Naive thymus-derived CD4-positive, alpha-beta T cell (primary cell): ENCODE measurements at places on chromosomes 2 and 18. TPM values are rescaled to one million over a fixed set of nuclear protein-coding genes. Genes with fewer than 3 reads are reported as not detected.

- no peaks in the 10 kb centered on the region for H3K36me3 ChIP-seq
- H3K27ac ChIP-seq = no peak overlapping the region
- DNase-seq = no peak
- no peaks in the 10 kb centered on the region for H3K27me3 ChIP-seq
- no peak overlapping the region for H3K4me3 ChIP-seq
- H3K4me1 ChIP-seq = no peaks in the 10 kb centered on the region
Measured at GRCh38 chr18:55544014-55544413, 44.0 kb downstream of the TCF4 start.

DNA sequence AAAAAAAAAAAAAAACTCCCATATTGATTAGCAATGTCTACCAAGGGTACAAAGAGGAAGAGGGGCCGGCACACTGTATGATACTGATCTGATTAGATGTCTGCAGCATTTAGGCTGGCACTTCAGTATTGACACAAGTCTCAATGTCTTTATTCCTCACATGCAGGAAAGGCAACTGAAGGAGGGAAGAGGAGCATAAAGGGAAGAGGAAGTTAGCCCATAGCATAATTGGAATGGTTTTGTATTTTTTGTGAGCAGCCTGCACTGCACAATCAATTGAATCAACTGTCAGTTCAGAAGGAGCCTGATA lies 79.0 kb downstream of the DNER start:
- no peak overlapping the region for H3K4me3 ChIP-seq
- no peak overlapping the region for H3K27ac ChIP-seq
- H3K27me3 ChIP-seq = no peaks in the 10 kb centered on the region
- H3K4me1 ChIP-seq = no peaks in the 10 kb centered on the region

DNA sequence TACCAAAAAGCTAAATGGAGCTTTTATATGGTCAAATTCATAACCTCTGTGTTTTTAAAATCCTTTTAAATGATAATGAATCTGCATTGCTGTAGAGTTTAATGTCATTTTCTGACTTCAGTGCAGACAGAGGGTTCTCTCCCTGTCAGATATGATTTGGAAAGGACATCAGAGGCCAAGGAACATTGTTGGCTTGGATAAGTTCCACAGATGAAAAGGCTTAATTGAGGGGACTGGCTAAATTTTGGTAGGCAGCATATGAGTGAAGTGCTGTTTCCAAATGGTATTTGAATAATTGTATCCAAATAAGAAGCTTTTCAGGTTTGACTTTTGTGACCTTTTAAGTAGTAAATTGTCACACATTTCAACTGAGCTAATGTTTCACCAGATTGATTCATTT lies 124.6 kb upstream of the KCNH7 start:
- DNase-seq = no peak
- no peaks in the 10 kb centered on the region for H3K36me3 ChIP-seq
- H3K4me3 ChIP-seq = no peak overlapping the region
- H3K27ac ChIP-seq = no peak overlapping the region
- H3K4me1 ChIP-seq = no peaks in the 10 kb centered on the region
- H3K27me3 ChIP-seq = no peaks in the 10 kb centered on the region

The REG1B gene
- not detected for total RNA-seq

- H3K27ac ChIP-seq = peak overlapping the region; percentile 10
- no peak for DNase-seq
- no peaks in the 10 kb centered on the region for H3K27me3 ChIP-seq
- peaks cover 21% of the 10 kb centered on the region for H3K4me1 ChIP-seq
Measured at GRCh38 chr2:181393472-181393871, 63.7 kb upstream of the ITGA4 start.

The MC5R gene
- not detected for total RNA-seq

The AKAIN1 gene
- total RNA-seq = not detected in 2 replicates

- no peak overlapping the region for H3K4me3 ChIP-seq
- H3K36me3 ChIP-seq = no peaks in the 10 kb centered on the region
Measured at GRCh38 chr2:130259594-130259993, 61.4 kb upstream of the TUBA3E start.

The ICA1L gene
- total RNA-seq = 4.1 TPM in 2 replicates

The RNU2-63P gene
- total RNA-seq = 16.6 TPM

DNA sequence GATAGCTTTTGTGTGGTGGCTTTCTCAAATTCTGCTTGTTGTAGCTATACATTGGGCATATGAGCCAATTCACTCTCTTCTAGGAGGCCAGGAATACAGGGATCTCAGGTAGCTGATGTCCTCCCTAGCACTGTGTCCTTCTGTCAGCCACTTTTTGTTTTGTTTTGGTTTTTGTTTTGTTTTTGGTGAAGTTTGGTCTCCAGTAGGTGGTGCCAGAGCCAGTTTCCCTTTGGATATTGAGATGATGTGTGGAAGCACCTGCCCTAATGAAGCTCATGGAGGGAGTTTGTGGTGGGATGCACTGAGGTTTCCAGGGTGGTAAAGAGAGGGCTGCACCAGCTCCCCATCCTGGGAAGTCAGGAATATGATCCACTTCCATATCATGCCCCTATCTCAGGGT lies 100.5 kb upstream of the VWC2L start:
- no peak overlapping the region for H3K27ac ChIP-seq
- DNase-seq = no peak
- no peak overlapping the region for H3K4me3 ChIP-seq
- H3K4me1 ChIP-seq = no peaks in the 10 kb centered on the region
- H3K27me3 ChIP-seq = no peaks in the 10 kb centered on the region
- H3K36me3 ChIP-seq = no peaks in the 10 kb centered on the region

The IL1R2 gene
- total RNA-seq = 0.40 TPM

- no peak for DNase-seq
- peak overlapping the region; percentile 51 for H3K4me3 ChIP-seq
- no peaks in the 10 kb centered on the region for H3K36me3 ChIP-seq
- no peak overlapping the region for H3K27ac ChIP-seq
- H3K4me1 ChIP-seq = peaks cover 18% of the 10 kb centered on the region
- peaks cover 18% of the 10 kb centered on the region for H3K27me3 ChIP-seq
Measured at GRCh38 chr2:46296216-46296839, 879 bp upstream of the EPAS1 start.

GRCh38 chr2:23637011-23637778 lies 252.2 kb downstream of the KLHL29 start:
- no peaks in the 10 kb centered on the region for H3K27me3 ChIP-seq
- H3K27ac ChIP-seq = no peak overlapping the region
- no peak for DNase-seq
- no peaks in the 10 kb centered on the region for H3K36me3 ChIP-seq
- no peak overlapping the region for H3K4me3 ChIP-seq

DNA sequence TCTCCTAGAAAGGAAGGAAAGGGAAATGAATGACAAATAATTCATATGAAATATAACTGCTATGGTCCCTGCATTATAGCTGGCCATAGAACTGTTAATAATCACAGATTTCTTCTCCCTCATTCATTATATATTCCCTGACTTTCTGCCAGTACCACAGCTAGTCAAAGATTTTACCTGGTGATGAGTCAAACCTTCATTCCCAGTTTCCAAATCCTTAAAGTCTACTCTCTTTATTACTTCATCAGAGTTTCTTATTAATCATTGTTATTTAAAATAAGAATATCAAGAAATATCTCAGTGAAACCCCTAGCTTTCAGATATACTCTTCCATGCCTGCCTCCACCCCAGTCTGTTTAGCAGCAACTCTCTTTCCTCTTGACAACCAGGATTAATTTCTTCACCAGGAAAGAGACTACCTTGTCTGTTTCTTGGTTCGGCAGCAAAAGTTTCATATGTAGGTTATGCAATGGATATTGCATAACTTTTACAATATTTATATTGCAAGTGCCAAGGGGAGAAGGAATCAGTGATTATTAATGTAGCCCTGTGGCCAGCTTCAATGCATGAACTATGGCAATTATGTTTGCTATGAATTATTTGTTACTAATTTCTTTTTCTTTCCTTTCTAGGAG lies 533.8 kb downstream of the FBXO15 start:
- no peaks in the 10 kb centered on the region for H3K4me1 ChIP-seq
- no peak for DNase-seq
- H3K27ac ChIP-seq = no peak overlapping the region
- H3K27me3 ChIP-seq = no peaks in the 10 kb centered on the region
- no peaks in the 10 kb centered on the region for H3K36me3 ChIP-seq
- no peak overlapping the region for H3K4me3 ChIP-seq

The IGFBP5 gene
- total RNA-seq = not detected

The IL36RN gene
- 0.07 TPM in 1 of 2 replicates, not detected in the other for total RNA-seq

DNA sequence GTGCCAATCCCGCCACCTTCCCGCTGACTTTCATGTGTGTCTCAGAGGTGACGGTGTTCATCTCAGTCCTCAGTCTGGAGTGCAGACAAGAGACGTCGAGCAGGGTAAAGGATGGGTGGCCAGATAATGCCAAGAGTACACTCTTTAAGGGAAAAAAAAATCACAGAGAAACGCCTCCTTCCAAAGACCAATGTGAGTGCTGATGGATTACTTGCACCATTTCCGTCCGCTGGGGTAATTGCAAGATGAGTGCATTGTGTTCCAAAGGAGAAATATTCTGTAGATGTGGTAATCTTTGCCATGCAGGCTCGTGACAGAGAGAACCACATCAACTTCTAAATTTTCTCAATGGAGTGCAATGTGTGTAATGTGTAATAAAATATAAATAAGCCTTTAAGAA lies 81.0 kb downstream of the KLHL29 start:
- no peak for DNase-seq
- H3K27me3 ChIP-seq = no peaks in the 10 kb centered on the region
- H3K36me3 ChIP-seq = no peaks in the 10 kb centered on the region
- no peak overlapping the region for H3K27ac ChIP-seq
- no peaks in the 10 kb centered on the region for H3K4me1 ChIP-seq

DNA sequence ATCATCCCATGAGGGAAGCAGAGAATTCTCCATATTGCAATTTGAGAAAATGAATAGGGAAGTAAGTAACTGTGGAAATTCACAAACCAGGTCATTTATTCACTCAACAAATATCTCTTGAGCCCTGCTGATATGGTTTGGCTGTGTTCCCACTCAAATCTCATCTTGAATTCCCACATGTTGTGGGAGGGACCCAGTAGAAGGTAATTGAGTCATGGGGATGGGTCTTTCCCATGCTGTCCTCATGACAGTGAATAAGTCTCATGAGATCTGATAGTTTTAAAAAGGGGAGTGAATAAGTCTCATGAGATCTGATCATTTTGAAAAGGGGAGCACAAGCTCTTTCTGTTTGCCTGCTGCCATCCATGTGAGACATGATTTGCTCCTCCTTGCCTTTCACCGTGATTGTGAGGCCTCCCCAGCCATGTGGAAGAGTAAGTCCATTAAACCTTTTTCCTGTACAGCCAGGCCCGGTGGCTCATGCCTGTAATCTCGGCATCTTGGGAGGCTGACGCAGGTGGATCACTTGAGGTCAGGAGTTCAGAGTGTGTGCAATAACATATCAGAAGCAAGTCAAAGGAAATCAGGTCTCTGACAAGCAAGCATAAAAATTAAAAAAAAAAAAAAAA lies 193.2 kb downstream of the NDUFA10 start:
- no peak overlapping the region for H3K27ac ChIP-seq
- DNase-seq = no peak
- H3K27me3 ChIP-seq = no peaks in the 10 kb centered on the region
- no peak overlapping the region for H3K4me3 ChIP-seq
- no peaks in the 10 kb centered on the region for H3K36me3 ChIP-seq

DNA sequence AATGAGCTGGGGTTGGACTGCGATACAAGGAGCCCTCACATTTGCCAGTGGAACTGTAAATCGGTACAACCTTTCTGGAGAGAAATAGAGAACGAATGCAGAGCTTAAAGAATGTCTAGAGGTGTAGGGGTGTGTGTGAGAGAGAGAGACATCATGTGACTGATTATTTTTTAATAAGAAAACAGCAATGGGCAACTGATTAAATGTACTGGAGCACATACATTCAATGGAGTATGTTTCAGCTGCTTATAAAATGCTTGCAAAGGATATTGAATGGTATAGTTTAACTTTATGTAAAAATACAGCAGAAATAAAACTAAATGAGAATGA lies 391 bp upstream of the TMEM17 start:
- H3K36me3 ChIP-seq = no peaks in the 10 kb centered on the region
- no peaks in the 10 kb centered on the region for H3K27me3 ChIP-seq
- no peak for DNase-seq
- H3K4me3 ChIP-seq = peak overlapping the region; percentile 44
- H3K27ac ChIP-seq = no peak overlapping the region

The ACVR2A gene
- 12.1 TPM for total RNA-seq

DNA sequence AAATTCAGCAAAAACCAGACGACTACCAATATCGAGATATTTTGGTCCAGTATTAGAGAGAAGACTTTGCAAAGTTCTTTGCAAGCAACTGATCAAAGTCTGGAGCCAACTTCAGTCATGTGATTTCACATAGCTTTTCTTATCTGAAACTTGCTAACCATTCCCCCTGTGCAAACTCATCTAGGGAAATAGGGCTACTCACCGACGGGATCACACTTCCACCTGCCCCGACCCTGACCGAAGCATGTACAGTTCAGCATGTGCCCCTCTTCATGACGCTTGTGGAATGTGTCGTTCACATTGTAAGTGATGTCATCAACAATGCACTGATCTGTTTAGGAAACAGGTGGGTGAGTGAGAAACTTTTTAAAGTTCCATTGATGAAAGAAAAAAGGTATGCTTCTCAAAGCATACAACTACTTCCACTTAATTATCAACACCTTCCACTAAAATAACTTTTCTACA lies 15.4 kb downstream of the FN1 start:
- H3K36me3 ChIP-seq = no peaks in the 10 kb centered on the region
- no peaks in the 10 kb centered on the region for H3K4me1 ChIP-seq
- DNase-seq = no peak
- H3K27ac ChIP-seq = no peak overlapping the region
- H3K4me3 ChIP-seq = no peak overlapping the region
- no peaks in the 10 kb centered on the region for H3K27me3 ChIP-seq

DNA sequence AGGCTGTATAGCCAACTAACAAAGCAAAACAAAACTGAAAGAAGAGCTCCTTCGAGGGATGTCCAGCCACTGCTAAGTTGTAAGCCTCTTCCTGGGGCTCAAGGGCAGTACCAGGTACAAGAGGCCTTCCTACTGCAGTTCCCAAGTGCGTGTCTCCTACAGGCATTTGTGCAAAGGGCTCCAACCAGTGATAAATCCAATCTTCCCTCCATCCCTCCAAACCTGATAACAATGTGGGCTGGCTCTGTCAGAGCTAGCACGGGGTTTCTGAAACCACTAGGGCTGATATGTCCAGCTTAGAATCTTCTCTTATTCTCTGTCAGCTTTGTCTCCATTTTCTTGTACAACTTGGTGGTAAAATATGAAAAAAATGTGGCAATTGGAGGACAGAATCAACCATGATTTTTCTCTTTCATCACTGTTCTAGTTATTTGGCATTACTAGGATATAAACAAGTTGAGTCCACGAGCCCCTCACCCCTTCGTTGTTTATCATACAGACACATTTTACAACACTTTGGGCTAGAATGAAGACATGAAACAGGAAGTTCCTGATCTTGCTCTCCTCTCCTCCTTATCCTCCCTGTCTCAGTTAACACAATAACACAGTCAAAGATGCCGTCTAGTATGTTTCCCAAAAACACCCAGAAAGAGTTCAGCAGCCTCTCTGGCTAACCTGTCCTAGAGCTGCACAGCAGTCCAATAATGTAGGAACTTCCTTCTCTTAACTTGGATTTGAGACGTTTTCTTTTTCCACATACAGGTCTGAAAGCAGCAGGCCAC lies 35.4 kb upstream of the WIPF1 start:
- no peak for DNase-seq
- peak overlapping the region; percentile 82 for H3K27ac ChIP-seq
- peaks cover 3% of the 10 kb centered on the region for H3K36me3 ChIP-seq
- no peaks in the 10 kb centered on the region for H3K27me3 ChIP-seq
- peaks cover 57% of the 10 kb centered on the region for H3K4me1 ChIP-seq
- H3K4me3 ChIP-seq = peak overlapping the region; percentile 78

GRCh38 chr18:11981192-11981542 lies at the start of gene IMPA2:
TSS of gene IMPA2 (plus strand) at chr18:11981507. CDS start at chr18:11981670, 163 bp downstream.
- H3K27ac ChIP-seq = peak within 1 kb of the TSS; percentile 56
- no peaks in the 10 kb centered on the region for H3K36me3 ChIP-seq
- DNase-seq = no peak
- H3K4me1 ChIP-seq = peaks cover 5% of the 10 kb centered on the region
- H3K27me3 ChIP-seq = no peaks in the 10 kb centered on the region
